Effector CD8-positive, alpha-beta T cell (primary cell): ENCODE measurements at places on chromosomes 3 and 15.

GRCh38 chr3:3800685-3801493, 1.7 kb downstream of the LRRN1 start:
- DNase-seq = no peak

DNA sequence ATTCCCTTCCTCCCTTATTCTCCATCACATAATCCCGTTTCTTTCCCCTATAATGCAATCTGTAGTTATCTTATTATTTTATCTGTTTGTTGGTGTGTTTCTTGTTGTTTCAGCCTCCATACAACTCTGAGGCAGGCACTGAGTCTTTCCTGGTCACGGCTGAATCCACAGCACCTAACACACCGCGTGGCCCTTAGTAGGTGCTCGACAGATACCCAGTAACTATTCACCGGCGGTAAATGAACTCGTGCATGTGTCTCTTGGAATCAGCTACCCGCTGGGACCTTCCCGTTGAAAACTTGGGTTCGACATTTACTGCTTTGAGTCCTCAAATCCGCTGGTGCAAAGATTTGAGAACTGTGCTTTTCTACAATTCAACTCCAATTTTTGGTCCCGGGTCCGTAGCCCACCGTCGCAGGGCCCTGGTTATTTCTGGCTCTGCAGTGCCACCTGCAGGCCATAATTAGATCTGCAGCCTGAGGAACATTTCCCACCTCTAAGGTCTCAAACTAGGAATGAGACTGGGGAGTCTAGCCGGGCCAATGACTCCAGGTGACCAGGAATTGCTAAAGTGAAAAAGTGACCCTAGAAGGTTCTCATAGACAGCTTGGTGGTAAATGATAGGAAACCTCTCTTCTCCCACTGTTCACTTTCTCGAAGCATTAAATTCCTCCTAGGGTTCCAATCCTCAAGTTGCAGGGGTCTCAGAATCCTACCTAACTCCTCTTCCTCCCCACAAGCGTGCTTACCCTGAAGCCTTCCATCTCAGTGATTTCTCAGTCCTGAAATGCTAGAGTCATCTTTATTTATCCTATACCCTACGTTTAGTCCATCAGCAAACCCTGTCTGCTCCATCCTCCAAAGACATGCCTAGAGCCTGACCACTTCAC, 40.0 kb upstream of the TRH start:
- DNase-seq = peak; percentile 4

DNA sequence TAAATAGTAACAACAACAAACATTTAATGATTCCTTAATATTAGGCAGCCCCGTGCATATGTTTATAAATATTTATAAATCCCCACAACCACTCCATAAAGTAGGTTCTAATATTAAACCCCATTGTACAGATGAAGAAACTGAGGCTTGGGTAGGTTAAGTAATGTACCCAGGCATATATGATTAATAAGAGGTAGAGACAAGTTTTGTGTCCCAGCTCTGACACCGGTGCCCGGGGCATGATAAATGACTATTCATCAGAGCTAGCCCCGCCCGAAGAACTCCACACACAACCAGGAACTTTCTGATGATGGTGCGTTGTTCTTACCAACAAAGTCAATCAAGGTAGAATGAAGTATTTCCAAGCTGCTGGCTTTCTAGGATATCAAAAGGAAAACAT, 19.4 kb downstream of the CDCP1 start:
- no peak for DNase-seq

DNA sequence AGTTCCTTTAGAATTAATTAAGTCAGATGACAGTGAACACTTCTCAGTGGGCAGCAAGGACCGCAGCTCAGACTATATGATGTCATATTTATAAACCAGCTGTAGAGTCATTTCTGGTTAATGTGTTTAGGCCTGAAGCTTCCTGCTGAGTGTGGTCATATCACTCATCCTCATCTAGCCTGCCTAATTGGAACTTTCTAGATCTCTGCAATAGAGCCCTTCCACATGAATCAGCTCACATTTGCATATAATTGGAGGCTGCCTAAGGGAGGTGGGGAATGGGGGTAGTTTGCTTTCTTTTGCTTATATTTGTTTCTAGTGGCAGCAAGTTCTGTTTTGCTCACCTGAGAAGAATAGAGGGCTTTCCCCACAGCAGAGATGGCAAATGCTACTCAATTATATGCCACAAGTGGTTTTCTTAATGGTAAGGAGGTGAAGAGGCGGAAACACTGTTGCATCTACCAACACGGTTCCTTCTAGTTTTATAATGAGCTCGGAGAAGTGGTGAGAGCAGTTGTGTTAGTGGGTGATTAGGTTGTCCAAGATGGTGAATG, 148.1 kb downstream of the KLHL25 start:
- no peak for DNase-seq

GRCh38 chr3:186534113-186534669, 10.0 kb downstream of the CRYGS start:
- DNase-seq = no peak

DNA sequence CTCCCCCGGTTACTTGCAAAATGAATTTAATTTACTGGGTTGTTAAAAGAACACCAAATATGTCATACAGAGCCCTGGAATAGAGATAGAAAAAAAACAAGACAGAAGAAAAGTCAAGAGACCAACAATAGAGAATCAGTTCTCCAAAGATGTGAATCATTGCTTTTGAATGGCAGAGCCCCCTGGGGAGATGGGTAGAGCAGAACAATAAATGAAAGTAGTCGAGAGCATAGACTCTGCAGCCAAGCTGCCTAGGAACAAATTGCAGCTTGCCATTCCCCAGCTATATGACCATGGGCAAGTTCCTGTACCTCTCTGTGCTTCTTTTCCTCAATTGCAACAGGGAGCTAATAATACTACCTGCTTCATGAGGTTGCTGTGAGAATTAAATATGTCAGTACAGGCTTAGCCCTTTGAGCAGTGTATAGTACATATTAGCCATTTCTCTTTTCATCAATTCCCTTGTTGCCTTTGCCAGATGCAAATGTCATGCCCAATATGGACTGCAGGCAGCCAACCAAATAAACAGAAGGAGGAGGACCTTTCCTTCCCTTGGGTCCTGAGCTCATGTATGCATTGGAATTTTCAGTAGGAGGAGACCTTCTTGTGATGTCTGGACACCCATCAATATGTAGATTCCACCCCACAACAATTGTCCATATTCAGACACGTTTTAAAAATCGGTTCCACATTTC, 25.0 kb upstream of the BFSP2 start:
- no peak for DNase-seq

DNA sequence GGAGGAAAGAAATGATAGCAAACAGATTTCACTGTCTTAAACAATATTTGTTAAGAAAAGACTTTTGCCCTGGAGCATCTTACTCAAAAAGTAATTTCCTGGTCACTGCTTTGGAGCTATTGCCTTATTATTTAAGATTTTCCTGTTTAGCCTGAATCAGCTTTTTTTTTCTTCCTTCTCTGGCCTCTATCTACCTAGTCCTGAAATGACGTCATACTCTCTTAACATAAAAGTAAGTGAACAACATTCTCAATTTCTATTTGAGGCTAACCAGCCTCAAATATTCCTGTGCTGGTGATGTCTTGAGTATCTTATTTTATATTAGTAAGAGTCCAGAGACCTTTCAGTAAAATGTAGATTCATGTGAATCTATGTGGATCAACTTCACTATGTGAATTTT, 221.9 kb upstream of the ALCAM start:
- no peak for DNase-seq

- DNase-seq = no peak
Measured at GRCh38 chr3:19165654-19166053, 17.3 kb downstream of the KCNH8 start.

DNA sequence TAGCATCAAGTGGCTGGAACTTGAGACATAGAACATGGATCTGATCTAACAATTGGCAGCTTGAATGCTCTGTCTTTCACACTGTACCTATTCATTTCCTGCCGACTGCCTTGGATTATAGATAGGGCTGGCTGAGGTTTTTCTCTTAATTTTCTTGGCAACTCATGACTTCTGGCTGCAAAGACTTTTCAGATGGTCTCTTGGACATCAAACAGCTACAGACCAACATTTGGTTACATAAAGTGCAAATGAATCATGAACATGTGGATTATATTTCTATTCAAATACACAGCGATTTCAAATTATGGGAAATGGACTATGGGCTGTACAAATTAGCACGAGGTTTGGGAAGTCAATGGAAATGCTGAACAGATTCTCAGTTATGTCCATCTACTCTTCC, 26.2 kb upstream of the IL16 start:
- DNase-seq = no peak

- DNase-seq = no peak
Measured at GRCh38 chr15:60004009-60004845, at the start of gene FOXB1. Gene FOXB1 (plus strand): TSS chr15:60004311. CDS start chr15:60004964, 653 bp downstream.

- DNase-seq = no peak
Measured at GRCh38 chr15:26623071-26623470, 149.8 kb downstream of the GABRB3 start.

DNA sequence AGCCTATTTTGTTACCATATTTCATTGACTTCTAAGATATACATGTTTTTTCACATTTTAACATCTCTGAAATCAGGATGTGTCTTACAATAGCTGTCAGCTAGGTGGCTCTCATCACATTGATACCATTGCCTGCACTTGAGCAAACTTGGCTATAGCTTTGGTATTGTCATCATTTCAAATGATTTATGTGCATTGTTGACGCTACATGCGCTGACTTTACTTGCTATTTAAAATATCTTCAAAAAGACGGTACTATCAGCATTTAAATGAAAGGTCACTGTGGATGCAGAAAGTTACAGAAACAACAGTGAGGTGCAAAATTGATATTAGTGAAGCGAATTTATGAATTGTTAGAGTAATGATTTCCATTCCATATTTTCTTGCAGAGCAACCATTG, 54.0 kb upstream of the ABHD2 start:
- DNase-seq = no peak

DNA sequence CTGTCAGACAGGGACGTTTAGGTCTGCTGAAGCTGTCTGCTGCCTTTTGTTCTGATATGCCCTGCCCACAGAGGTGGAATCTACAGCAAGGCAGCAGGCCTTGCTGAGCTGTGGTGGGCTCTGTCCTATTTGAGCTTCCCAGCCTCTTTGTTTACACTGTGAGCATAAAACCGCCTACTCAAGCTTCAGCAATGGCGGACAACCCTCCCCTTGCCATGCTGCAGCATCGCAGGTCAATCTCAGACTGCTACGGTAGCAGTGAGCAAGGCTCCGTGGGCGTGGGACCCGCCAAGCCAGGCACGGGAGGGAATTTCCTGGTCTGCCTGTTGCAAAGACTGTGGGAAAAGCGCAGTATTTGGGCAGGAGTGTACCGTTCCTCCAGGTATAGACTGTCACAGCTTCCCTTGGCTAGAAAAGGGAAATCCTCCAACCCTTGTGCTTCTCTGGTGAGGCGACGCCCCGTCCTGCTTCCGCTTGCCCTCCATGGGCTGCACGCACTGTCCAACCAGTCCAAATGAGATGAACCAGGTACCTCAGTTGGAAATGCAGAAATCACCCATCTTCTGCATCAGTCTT, 71.4 kb downstream of the SPSB4 start:
- DNase-seq = no peak

- DNase-seq = no peak
Measured at GRCh38 chr3:69998759-69999139, 784 bp upstream of the SAMMSON start.

DNA sequence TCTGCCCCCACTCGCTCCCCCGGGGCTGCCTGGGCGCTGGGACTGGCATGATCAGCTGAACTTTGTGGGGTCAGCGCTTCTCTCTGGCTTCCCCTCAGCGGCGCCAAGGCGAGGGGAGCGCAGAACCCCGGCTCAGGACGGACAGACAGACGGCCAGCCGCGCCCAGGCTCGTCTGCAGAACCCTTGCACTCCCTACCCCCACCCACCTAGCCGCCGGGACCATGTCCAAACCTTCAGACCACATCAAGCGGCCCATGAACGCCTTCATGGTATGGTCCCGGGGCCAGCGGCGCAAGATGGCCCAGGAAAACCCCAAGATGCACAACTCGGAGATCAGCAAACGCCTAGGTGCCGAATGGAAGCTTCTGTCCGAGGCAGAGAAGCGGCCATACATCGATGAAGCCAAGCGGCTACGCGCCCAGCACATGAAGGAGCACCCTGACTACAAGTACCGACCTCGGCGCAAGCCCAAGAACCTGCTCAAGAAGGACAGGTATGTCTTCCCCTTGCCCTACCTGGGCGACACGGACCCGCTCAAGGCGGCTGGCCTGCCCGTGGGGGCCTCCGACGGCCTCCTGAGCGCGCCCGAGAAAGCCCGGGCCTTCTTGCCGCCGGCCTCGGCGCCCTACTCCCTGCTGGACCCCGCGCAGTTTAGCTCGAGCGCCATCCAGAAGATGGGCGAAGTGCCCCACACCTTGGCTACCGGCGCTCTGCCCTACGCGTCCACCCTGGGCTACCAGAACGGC, 621 bp downstream of the SOX14 start:
- DNase-seq = no peak

- DNase-seq = no peak
Measured at GRCh38 chr15:89395996-89396395, 61.4 kb upstream of the POLG start.

- DNase-seq = no peak
Measured at GRCh38 chr3:40872258-40872920, 326.9 kb upstream of the CTNNB1 start.

DNA sequence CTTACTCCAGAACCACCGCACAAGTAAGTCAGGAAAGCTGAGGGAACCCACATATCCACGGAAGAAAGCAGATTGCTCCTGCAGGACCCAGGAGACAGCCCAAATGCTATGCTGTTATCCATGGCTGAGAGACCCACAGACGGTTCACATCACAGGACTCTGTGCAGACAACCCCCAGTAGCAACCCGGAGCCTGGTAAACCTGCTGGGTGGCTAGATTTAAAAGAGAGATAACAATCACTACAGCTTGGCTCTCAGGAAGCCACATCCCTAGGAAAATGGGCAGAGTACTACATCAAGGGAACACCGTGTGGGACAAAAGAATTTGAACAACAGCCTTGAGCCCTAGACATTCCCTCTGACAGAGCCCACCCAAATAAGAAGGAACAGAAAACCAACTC, 13.8 kb upstream of the TRIM42 start:
- DNase-seq = no peak

DNA sequence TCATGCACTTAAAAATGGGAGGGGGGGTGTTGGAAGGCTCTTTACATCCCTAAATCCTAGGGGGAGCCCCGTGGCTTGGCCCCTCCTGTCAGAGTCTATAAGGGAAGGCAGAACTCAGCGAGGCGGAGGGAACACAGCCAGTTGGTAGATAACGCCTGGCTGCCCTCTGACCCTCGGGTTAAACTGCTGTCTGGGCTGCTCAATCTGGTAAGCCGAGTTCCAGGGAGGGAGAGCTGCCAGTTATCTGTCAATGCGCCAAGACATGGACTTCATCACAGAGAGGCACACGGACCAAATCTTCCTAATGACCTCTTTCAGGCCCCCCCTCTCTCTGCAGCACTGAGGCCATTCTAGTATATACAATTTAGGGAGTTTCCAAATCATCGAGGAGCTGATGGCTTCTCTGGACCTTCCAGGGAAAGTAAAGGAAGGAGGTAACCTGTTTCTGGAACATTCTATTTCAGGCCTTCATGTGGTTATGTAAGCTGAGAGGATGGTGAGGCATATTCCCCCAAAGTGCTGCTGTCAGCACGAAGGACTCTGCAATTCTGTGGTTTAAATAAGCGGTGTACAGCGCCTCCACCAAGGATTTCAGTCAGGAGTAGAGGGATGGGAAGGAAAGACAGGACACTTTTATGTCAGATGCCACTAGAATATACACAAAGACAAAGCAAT, 349.0 kb downstream of the MCTP2 start:
- DNase-seq = no peak

- DNase-seq = no peak
Measured at GRCh38 chr3:24416224-24416623, 78.4 kb downstream of the THRB start.
